ENCODE measurements at places on chromosomes 6 and 20. TPM values are rescaled to one million over a fixed set of nuclear protein-coding genes. Genes with fewer than 3 reads are reported as not detected.

- DNase-seq = no peak
Measured at GRCh38 chr6:137416376-137417109, 77.7 kb downstream of the OLIG3 start.

DNA sequence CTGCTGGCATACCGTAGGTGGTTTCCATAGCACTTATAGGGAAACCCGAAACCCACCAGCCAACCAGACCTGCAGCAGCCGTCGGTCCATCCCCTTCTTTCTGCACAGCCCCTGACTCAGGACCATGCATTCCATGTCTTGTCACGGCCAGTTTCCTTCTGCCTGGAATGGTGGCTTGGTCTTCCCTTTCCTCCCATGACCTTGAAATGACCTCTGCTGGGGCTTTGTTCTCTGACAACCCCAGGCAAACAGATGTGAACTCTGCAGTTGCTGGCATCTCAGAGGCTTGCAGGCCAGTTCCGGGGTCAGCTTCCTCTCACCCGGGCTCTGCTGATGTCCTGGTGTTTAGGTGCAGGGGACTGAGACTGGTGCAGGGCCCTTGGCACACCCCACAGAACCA is 250.8 kb downstream of the SMOC2 start:
- DNase-seq = no peak

GRCh38 chr20:63178446-63178820 is 37.5 kb downstream of the YTHDF1 start:
- DNase-seq = no peak

ARFGEF3 gene
- total RNA-seq = 1.6 TPM

Measured in activated naive CD8-positive, alpha-beta T cell treated with anti-CD3 and anti-CD28 coated beads for 36 hours (primary cell).